Inflammatory macrophage treated with lipopolysaccharide for 4 hours (primary cell): ENCODE measurements at places on chromosomes 2 and 18.

GRCh38 chr18:10081492-10081891 is 167.7 kb downstream of the VAPA start:
- no peak for DNase-seq

DNA sequence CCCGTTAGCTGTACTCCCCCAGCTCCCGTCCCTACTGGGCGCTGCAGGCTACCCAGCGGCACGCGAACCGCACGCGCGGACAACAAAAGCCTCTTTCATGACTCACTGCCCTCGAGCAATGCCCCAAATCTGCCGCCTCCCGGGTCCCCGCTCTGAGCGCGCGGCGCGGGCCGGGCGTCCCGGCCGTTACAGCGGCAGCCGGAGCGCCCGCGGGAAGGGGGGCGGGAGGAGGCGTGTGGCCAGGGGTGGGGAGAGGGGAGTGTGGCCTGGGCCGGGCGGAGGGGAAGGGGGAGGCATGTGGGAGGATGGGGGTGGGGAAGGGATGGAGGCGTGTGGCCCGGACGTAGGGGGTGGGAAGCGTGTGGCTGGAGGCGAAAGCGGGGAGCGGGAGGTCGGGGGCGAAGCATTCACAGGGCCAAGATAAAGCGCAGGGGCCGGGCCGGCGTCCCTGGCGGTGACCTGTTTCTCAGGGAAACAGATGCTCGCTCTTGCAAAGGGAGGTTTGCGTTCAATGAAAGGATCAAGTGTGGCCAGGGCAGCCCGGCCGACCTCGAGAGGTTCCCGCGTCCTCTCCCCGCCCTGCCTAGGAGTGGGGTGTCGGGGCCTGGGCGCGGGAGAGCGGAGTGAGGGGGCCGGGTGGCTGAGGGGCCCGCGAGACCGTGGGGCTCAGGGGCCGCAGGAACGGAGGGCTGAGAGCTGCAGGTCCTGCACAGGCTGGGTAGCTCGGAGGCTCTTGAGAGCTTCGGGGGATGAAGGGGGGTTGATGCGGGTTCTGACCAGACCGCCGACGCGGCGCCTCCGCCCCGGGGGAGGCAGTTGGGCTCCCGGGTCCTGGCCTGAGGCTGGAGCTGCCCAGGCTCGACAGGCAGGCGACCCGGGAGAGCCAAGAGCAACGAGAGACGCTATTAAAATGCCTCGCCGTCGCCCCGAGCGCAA is 3.5 kb upstream of the NEUROD1 start:
- DNase-seq, result no peak

- peak; percentile 16 for DNase-seq
These were observed 20.4 kb downstream of the GPD2 start for GRCh38 chr2:156456616-156457015.

GRCh38 chr2:61585383-61585782 is 47.2 kb upstream of the XPO1 start:
- DNase-seq, result peak; percentile 53

GRCh38 chr2:215862351-215862771 is 151.0 kb downstream of the MREG start:
- no peak for DNase-seq

GRCh38 chr2:173596244-173596643 is 241.6 kb downstream of the CDCA7 start:
- DNase-seq, result no peak

DNA sequence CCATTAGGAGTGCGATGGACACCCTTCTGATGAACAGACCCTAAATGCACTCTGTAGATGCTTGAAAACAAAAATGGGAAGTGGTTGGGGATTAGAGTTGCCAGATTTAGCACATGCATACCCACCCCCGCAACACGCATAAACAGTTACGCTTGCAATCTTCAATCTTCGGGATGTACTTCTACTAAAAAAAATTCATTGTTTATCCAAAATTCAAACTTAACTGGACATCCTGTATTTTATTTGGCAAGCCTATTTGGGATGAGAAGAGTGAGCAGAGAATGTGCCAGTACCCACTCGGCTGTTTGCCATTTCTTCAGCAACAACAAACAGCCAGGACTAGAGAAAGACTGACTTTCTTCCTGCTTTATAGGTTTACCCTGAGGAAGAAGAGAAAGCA is 18.4 kb downstream of the KIAA2012 start:
- DNase-seq, result peak; percentile 81

- no peak for DNase-seq
These were observed 296.4 kb upstream of the ACVR2A start for GRCh38 chr2:147548451-147548850.

DNA sequence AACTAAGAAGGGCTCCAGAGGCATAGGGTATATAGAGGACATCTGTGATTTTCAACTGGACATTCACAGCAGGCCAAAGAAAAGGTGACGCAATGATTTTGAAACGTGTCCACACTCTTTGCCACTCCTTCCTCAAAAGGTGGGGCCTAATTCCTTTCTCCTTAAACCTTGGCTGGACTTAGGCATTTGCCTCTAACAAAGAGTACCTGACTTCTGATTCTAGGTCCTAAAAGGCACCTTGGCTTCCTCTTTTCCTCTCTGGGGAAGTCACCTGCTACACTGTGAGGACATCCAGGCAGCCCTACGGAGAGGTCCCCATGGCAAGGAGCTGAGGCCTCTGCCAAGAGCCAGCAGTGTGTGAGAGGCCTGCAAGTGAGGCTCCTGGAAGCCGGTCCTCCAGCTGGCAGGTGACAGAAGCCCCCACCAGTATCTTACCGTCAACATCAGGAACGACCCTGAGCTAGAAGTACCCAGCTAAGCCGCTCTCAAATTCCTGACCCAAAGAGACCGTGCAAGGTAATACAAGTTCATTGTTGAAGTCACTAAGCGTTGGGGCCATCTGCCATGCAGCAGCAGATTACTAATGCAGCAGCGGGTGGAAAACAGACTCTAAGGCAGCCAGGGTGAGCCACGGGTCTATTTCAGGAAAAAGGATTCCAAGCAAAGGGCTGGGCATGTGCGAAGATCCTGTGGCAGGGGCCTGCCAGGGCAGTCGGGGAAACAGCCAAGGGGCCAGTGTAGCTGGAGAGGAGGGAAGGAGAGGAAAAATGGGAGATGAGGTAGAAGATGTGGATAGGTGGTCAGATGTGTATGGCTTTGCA is 7.4 kb upstream of the HES6 start:
- DNase-seq, result no peak

- DNase-seq, result no peak
These were observed 46.2 kb downstream of the FAM168B start for GRCh38 chr2:131046918-131047652.

DNA sequence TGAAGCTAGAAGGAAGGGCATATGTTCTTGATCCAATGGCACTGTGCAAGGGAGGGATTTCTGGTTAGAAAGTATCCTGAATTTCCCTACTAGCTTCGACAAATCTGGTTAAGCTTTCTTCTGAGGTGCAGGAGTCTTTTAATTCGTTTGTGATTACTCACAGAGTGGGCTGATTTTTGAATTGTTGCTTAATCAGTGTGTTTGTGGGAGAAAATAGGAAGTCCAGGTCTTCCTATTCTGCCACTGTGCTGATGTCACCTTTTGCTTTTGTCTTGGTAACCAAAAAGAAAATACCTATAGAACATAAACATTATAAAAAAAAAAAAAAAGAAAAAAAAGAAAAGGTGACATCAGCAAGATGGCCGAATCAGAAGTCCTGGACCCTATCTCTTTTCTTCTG is 1008.6 kb downstream of the TSN start:
- DNase-seq, result peak; percentile 10

DNA sequence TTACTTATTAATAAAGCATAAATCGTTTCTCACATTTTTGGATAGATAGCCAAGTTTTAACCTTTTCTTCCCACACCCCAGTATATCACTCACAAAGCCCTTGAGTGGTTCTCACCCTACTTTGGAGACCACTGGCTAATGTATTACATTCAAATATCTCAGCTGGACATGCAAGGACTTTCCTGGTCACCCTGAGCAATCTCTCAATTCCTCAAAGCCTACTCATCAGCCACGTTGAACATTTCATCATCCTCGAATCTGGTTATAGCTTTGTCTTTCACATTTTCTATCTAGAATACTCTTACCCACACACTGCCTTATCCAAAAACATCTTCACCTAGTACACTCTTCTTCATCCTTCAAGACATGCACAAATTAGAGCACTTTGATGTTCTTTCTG is 71.1 kb upstream of the MAPRE2 start:
- no peak for DNase-seq

- no peak for DNase-seq
These were observed 170.5 kb downstream of the CELF4 start for GRCh38 chr18:37395138-37395537.

- no peak for DNase-seq
These were observed 61.4 kb downstream of the BCL2L11 start for GRCh38 chr2:111182121-111182520.

DNA sequence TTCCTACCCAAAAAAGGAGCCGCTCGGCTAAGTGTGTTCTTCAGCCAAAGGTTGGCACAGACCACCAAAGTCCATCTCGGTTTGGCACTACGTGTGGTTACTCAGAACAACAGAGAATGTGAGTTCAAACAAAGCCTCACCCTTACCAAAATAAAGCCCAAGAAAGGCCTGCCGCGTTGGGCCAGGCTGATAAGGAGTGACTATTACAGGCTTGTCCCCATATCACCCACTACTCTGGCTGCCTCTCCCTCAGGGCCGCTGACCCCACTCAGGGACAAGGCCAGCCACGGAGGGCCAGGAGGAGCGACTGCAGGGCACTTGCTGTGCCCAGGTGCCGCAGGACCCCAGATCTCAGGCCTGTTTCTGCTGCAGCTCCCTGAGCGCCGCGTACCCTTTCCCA is 13.8 kb downstream of the HS1BP3 start:
- DNase-seq, result no peak

DNA sequence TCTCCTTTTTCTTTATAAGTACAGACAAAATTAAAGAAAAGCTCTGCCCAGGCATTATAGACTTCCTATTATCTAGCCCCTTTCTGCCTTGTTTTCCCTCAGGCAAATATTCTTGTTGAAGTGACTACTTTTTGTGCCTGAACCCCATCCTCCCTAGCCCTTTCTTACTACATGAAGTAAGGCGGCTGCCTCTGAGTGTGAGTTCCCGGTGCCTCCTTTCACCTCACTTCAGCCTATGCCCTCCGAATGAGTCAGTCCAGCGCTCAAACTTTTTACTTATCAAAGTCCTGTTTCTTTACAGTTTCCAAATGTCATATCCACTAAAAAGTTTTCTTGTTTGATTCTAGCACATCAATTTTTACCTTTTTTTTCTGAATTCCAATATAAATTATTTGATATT is 778.3 kb upstream of the NRXN1 start:
- DNase-seq, result no peak

GRCh38 chr2:119197529-119198239 is 25.9 kb upstream of the STEAP3 start:
- no peak for DNase-seq

GRCh38 chr2:96842600-96842999 is 1.2 kb downstream of the ANKRD23 start:
- no peak for DNase-seq
